ENCODE measurements at places on chromosomes 12 and 14. TPM values are rescaled to one million over a fixed set of nuclear protein-coding genes. Genes with fewer than 3 reads are reported as not detected.

The NFE2 gene
- total RNA-seq, result not detected

The C12orf42 gene
- 138 TPM for total RNA-seq

DNA sequence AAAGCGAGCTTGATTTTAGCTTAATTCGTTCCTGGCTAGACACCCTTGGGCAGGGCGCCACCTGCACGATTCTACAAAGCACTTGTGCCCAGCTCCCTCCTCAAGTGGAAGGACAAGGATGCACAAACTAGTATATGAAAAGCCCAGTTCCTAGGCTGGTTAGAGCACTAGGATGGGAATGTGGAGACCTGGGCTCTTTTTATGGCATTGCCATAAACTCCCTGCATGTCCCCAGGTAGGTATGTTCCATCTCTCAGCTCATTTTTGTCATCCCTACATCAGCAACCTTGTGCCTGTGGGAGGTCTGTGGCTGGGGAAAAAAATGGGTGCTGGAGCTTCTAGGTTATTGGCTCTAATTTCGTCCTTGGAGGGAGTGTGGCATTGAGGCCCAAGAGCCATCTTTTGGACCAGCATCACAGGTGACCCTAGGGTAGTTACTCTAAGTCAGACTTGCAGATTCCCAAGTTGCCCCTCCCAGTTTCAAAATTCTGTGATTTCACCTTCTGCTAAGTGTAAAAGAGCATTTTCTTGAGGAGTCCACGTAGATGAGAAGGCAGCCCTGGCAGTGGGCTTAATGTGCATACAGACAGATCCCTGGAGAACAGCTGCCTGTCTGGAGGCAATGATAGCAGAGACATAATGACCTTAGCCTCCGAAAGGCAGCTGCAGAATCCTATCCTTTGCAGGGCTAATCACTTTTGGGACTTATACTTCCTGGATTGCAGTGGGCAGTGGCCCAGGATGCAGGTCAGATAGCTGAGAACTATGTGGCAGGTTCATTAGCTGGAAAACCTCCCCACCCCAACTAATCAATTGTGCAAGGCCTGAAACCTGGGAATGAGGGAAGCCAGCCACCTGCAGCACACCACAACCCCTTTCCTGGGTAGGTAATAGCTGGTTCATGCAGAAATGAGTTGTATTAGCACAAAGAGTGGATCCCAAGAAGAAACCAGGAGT lies 47.6 kb upstream of the BDKRB2 start:
- H3K36me3 ChIP-seq, result no peaks in the 10 kb centered on the region
- no peak for DNase-seq
- no peak overlapping the region for H3K27ac ChIP-seq
- no peaks in the 10 kb centered on the region for H3K4me1 ChIP-seq
- H3K4me3 ChIP-seq, result no peak overlapping the region
- no peaks in the 10 kb centered on the region for H3K27me3 ChIP-seq

DNA sequence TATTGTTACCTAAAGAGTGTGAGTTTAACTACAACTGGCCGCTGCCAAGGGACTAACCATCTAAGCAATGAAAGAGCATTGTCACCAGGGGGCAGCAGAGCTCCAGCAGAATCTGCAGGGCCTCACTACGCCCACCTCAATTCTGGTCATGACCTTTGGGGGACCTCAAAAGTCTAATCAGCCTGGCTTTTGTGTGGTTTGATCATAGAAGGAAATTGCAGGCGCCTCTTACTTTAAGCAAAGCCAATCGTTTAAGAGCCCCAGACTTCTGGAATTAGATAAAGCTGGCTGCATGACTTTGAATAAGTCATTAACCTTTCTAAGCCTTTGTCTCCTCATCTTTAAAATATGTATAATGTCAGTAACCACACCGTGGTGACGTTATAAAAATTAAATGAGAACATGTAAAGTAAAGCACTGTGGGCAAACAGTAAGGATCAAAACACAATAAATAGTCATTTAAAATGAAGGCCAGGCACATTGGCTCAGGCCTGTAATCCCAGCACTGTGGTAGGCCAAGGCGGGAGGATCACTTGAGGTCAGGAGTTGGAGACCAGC lies 58.6 kb downstream of the TBX3 start:
- H3K4me1 ChIP-seq, result no peaks in the 10 kb centered on the region
- H3K4me3 ChIP-seq, result no peak overlapping the region
- H3K27ac ChIP-seq, result no peak overlapping the region
- DNase-seq, result peak; percentile 26

- H3K27me3 ChIP-seq, result no peaks in the 10 kb centered on the region
- H3K36me3 ChIP-seq, result peaks cover 23% of the 10 kb centered on the region
- H3K4me3 ChIP-seq, result no peak overlapping the region
- H3K4me1 ChIP-seq, result peaks cover 6% of the 10 kb centered on the region
- no peak overlapping the region for H3K27ac ChIP-seq
These were observed 22.2 kb downstream of the P2RX4 start for GRCh38 chr12:121232163-121232562.

- no peak for DNase-seq
- no peaks in the 10 kb centered on the region for H3K27me3 ChIP-seq
- peaks cover 9% of the 10 kb centered on the region for H3K4me1 ChIP-seq
These were observed 21.0 kb downstream of the CNOT2 start for GRCh38 chr12:70264067-70264867.

DNA sequence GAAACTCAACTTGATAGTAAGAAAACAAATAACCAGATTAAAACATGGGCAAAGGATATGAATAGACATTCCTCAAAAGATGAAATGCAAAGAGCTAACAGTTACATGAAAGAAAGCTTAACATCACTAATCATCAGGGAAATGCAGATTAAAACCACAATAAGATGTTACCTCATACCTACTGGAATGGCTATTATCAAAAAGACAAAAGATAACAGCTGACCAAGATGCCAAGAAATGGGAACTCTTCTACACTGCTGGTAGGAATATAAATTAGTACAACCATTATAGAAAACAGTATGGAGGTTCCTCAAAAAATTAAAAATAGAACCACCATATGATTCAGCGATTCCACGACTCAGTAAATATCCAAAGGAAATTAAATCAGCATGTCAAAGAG lies 18.8 kb downstream of the KCNH5 start:
- no peaks in the 10 kb centered on the region for H3K4me1 ChIP-seq
- H3K27me3 ChIP-seq, result no peaks in the 10 kb centered on the region
- no peaks in the 10 kb centered on the region for H3K36me3 ChIP-seq
- no peak overlapping the region for H3K4me3 ChIP-seq

GRCh38 chr14:91817566-91818325 lies 49.6 kb downstream of the TC2N start:
- DNase-seq, result peak; percentile 78
- H3K27me3 ChIP-seq, result no peaks in the 10 kb centered on the region
- H3K36me3 ChIP-seq, result no peaks in the 10 kb centered on the region
- no peak overlapping the region for H3K4me3 ChIP-seq
- peaks cover 19% of the 10 kb centered on the region for H3K4me1 ChIP-seq
- H3K27ac ChIP-seq, result peak overlapping the region; percentile 12

Data from B cell (primary cell).